ENCODE measurements at places on chromosomes 7 and 10.
A peak's percentile ranks its signal among the peaks of the same experiment; 100 is the strongest.

DNA sequence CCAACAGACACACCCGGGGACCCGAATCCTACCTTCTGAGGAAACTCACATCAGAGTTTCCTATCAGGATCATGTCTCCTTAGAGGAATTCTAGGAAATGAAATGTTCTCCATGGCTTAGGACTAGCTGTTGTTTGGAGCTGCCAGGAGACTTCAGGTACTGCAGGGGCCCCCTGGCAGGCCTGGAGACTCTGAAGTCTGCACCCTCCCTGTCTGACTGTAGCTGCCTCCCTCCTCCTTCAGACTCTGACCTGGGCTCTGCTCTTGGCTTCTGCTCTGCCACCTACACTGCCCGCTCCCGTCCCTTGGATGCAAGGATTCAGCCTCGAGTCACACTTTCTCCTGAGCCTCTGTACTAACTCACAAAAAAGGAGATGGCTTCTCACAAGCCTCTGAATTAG, 232.8 kb downstream of the INHBA start:
- DNase-seq: no peak

- no peak for DNase-seq
Measured at GRCh38 chr7:84219310-84219709, 24.7 kb upstream of the SEMA3A start.

DNA sequence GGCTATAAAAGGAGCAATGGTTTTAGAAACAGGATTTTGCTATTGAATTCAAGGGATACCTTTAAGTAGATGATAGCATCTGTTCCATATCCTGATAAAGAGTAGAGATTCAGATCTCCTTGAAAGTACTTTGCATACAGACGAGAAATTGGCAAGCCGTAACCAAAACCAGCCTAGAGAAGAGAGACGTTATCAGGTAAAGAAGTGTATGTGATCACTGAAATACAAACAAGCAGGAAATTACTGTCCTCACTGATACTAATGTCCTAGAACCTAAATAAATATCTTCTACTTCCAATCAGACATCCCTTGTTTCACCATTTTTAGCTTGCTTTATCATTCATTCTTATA, 9.4 kb downstream of the PDK4 start:
- DNase-seq: no peak

DNA sequence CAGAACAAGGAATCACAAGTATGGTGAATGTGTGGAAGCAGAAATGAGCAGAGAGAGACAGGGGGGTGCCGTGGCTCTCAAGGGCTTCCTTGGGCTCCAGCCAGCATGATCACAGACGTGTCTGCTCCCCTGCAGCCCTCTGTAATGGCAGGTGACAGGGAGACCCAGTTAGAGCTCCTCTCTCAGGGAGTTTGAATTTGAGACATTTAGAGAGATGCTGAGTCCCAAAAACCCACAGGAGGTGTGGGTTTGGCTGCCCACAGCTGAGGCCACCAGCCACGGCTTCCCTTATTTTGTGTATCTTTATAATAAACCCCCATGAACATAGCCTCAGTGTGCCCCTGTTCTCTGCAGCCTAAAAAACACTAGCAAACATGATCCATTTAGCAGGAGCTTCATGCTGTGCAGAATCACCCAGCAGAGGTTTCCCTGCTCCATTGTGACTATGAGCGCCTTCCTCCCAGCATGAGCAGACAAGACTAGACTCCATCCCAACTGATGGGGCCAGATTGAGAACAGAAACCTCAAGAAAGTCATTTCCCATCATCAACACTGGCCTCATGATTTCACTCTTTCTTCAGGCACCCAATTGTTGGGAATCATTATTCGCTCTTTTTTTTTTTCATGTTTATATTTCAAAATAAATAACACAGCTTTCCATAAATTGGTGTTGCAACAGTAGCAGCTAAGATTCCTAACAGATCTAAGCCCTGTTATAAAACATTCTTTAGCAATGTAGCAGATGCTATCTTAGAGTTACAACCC, 13.4 kb downstream of the NOD1 start:
- DNase-seq: no peak

- DNase-seq: no peak
Measured at GRCh38 chr10:30576641-30577040, 52.9 kb downstream of the LYZL2 start.

GRCh38 chr7:3028758-3029093, 14.9 kb downstream of the CARD11 start:
- DNase-seq: no peak

- no peak for DNase-seq
Measured at GRCh38 chr7:69534461-69535041, 63.7 kb upstream of the AUTS2 start.

- DNase-seq: no peak
Measured at GRCh38 chr7:155198196-155198892, 99.3 kb upstream of the INSIG1 start.

DNA sequence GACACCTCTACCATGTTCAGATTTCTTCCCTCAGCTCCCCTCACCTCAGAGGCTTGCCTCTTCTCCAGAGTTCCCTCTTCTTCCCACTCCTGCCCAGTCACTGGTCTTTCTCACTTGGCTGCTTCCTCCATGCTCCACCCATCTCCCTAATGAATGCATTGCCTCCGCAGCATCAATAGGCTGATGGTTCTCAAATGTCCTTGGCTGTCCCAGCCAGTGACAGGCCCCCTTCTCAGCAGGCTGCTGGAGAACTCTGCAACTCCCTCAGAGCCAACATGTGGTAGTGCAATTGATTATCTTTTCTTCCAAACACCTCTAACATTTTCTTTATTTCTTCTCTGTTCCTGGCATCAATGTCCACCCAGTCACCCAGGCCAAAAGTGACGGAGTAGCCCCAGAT, 218.2 kb downstream of the RELN start:
- no peak for DNase-seq

DNA sequence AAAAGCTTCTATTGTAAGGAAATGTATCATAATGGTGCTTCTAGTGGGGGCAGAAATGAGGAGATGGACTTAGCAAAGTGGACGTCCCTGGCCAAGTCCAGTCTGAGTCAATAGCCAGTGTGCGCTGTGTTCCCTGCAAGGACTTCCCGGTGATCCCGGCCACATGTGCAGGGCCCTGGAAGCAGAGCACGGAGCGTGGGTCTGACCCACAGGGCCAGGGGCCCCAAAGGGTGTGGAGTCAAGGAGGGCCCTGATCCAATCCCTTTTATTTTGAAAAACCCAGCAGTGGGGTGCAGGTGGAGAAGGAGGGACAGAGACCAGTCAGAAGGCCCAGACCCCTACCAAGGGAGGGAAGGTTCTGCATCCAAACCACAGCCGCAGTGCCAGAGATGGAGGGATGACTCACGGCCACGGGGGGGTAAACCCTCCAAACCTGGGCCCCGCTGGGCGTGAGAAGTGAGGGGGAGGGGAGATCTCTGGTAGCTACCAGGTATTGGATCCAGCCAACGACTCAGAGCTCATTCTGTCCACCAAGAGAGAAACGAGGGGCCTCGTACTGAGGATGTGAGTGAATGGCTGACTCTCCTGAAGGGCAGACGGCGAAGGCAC, 57.2 kb upstream of the VIPR2 start:
- DNase-seq: no peak

GRCh38 chr7:138667535-138668228, 33.5 kb downstream of the SVOPL start:
- no peak for DNase-seq

GRCh38 chr7:1269336-1269890, 36.7 kb downstream of the UNCX start:
- DNase-seq: no peak

DNA sequence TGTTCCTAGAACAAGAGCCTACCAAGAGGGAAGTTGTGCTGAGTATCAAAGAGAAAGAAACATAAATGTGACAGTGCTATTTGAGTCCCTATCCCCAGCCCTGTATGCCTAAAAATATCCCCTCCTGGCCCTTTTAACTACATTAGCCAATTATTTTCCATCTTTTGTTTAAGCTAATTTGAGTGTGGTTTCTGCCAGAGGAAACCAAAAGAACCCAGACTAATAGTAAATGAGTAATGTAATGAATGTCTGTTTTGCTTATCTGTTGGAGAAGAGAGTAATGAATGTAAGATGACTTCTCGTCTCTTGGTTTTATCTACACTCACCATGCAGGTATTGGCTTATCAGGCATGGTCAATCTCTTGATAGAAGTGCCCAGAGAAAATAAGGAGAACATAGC, 134.4 kb upstream of the CDK1 start:
- no peak for DNase-seq

DNA sequence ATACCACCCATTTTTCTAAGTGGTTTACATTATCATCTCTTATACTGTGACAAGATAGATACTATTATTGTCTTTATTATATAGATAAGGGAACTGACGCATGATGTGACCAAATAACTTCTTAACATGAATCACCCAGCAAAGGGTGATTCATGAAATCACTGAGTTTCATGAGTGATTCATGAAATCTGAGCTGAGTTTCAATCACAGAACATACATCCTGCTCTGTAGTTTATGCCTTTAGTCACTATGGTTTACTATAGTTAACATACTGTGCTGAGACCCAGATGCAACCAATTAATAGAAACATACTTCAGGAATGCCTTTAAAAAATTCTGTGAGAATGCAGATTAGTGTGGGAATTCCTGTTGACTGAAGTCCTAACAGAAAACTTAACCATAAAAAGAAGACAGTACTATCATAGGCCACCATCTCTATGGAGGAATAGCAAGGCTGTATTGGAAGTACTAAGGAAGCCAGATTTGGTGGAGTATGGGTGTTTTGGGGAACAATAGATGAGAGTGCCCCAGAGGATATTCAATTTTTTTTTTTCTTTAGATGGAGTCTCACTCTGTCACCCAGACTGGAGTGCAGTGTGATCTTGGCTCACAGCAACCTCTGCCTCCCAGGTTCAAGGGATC, 43.1 kb upstream of the SEMA3A start:
- DNase-seq: no peak

DNA sequence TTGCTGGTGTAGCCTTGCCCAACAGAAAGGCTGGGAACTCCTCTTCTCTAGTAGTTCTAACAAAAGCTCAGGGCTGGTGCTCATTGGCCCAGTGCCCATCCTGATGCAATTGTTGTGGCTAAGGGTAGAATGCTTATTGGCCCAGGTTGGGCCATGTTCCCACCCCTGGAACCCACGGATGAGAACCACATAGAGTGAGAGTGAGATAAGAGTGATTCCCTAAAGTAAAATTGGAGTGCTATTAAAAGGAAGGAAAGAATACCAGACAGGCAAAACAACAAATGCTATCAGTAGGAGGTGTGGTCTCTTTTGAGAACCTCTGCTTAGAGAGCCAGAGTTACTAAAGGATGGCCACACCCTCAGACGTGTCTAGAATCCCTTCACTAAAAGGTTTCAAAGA, 49.2 kb downstream of the LGI1 start:
- DNase-seq: no peak

- no peak for DNase-seq
Measured at GRCh38 chr7:117755136-117755535, 118.1 kb downstream of the CTTNBP2 start.

- no peak for DNase-seq
Measured at GRCh38 chr10:8221451-8221850, 167.0 kb downstream of the GATA3 start.

DNA sequence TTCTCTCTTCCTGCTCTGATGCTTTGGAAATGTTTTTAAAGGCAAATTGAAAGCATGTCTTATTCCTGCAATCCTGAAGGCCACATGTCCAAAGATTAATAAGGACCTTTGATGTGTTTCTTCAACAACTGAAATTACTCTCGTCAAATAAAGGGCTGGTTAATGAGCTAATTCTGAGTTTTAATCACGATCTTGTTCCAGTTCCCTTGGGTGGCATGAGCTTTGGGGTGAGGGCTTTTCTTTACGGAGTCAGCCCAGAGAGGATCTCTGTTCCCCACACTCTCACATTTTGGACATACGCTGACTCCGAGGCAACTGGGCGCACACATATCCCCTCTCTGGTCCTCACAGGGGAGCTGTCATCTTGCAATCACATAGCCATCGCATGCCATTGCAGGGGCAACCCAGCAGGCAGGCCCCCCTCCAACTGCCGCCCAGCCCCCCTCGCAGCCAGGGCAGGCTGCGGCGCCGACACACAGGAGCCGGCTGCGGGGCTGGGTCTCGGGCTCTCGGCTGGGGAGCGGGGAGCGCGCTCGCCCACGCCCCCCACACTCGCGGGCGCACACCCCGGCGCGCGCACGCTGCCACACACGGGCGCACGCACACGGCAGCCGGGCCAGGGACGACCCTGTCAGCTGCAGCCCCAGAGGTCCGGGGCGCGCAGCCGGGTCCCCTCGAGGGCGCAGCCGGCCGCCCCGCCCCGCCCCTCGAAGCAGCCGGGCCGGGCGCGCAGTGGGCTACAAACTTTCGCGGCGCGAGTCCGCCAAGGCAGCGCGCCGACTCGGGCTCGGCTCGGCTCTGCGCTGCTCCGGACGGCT, at the start of gene GDF10:
Gene GDF10 (plus strand): TSS at position 587 of the 818 bp plus-strand sequence. CDS start 455 bp downstream, outside the sequence.
- no peak for DNase-seq

GRCh38 chr7:146115548-146115850, 1.1 kb upstream of the CNTNAP2 start:
- peak; percentile 87 for DNase-seq

- no peak for DNase-seq
Measured at GRCh38 chr10:11023009-11023953, 5.6 kb downstream of the CELF2 start.

DNA sequence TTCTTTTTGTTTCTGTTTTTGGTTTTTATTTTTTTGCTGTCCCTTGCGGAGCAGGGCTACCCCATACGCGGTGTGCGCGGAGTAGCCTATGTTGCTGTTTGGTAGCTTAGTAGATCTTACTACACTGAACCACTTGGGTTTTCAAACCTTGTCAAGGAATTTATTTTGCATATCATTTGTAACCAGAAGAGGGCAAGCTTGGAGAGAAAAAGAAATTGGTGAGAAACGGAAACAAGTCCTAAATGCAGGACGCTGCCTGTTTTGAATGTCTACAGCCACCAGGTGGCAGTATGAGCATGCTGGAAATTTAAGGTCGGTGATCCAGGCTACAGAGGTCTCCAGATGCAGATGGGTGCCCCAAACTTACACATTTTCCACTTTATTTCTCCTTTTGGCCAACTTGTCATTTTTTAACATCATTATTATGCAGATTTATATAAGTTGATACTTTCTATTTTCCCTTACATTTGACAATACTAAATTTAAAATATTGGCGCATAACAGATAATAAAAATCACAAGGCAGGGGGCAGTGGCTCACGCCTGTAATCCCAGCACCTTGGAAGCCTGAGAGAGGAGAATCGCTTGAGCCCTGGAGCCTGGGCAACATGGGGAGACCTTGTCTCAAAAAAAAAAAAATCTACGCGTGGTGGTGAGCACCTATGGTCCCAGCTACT, 15.3 kb upstream of the TRA2A start:
- peak; percentile 75 for DNase-seq

All from glutamatergic neuron (in vitro differentiated cells).